GM12891 (cell line): ENCODE measurements at places on chromosomes 5 and 9.

DNA sequence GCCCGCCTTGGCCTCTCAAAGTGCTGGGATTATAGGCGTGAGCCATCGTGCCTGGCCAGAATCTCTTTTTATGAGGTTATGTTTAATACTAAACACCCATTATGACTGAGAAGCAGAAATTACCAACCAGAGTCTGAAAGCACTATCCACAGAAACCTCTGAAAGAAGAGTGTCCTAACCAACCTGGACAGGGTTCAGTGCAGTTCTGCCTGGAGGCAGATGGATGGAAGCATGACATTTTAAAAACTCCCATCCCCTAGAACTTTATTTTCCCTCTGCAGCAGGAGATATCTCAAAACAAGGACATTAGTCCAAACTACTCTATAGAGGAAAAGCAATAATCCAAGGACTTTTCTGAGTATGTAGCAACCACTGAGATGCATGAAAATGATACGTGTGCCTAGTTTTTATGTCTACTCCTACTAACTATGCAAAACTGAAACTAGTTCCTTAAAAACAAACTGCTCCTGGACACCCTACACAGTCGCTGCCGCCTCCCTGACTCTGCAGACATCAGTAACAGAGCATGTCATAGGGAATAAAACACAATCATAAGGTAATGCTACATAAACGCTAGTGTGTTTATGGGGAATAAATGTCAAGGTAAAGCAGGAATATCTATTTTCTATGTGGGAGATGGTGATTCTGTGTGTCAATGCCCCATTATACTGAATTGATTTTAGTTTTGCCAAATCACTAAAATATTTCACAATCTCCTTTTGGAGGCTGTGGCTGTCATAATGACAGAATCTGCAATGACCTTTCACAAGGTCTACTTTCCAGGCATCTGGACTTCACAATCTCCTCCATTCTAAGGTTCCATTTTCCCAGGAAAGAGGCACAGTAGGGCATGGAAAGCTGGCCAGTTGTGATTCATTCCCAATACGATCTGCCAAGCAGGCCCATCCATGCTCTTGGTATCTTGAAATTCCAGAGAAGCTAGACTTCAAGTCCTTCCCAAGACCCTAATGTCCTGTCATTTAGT, 122.8 kb downstream of the SIL1 start:
- DNase-seq: no peak

GRCh38 chr5:151222790-151223446, 974 bp downstream of the CCDC69 start:
- DNase-seq: peak; percentile 53

GRCh38 chr5:131196331-131196730, 25.6 kb downstream of the LYRM7 start:
- no peak for DNase-seq

GRCh38 chr9:129597355-129598088, 23.4 kb downstream of the C9orf50 start:
- DNase-seq: no peak

DNA sequence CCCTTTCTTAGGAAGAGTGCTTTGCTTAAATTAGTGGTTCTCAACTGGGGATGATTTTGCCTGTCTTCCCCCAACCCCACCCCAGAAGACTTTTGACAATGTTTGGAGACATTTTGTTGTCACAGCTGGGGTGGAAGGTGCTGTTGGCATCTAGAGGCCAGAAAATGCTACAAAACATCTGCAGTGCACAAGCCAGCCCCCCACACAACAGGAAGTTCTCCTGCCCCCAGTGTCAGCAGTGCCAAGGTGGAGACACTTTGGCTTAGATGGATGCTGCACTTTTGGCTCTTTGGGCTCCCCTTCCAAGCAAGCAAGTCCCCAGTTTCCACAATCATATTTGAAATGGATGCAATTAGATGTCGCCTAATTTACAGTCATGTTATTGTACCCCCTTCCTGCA, 2.7 kb downstream of the HEMGN start:
- no peak for DNase-seq

DNA sequence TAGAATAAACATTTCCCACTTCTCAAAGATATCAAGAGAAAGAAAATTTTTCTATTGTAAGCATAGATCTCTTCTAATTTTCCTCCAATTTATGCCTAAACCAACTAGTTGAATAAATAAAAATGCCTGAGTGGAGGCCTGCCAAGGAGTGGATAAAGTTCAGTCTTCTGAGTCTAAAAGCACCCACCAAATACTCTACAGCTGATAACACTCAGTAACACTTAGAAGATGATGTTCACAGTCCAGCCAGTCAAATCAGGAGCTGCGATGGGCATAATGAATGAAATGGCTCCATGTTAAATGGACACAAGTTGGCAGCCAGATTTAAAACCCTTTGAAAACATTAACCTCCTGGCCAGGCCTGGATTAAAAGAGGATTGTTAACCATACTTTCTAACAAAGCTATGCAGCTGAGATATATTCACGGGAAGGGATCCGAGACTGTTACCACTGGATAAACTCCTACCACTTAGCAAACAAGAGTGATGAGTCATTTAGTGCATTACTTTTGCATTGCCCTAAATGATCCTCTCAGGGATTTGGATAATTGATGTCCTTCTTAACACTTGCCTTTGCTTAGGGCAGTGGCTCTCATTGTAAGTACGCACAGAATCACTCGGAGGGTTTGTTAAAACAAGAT, 63.7 kb upstream of the CCDC112 start:
- no peak for DNase-seq

DNA sequence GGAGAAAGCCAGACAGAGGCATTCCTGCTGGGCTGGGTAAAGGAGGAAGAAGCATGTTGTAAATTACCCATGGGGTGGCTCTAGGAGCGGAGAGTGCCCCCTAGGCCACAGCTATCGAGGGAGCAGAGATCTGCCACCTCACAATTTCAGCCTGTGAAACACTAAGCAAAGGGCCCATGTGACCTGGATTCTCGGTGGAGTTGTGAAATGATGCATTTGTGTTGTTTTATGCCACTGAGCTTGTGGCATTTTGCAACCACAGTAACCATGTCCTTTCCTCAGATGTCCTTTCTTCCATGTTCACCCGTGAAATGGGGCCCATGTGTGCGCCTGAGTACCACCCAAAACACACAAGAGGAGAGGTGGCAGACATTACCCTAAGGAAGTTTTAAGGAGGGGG, 159.3 kb downstream of the SYK start:
- no peak for DNase-seq

GRCh38 chr5:154534457-154535050, 56.5 kb upstream of the HAND1 start:
- DNase-seq: no peak

DNA sequence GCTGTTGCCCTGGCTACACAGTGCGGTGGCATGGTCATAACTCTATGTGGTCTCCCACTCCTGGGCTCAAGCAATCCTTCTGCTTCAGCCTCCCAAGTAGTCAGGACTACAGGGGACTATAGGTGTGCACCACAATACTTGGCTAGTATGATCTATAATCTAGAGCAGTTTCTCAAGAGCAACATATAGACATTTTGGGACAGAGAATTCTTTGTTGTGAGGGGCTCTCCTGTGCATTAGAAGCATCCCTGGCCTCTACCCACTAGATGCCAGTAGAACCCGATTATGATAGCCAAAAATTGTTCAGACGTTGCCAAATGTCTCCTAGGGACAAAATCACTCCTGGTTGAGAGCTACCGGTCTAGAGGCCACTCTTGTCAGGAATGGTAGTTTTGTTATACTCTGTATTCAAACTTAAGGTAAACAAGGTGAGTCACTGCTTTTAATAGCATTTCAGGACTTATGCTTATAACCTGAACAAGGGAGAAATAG, 7.2 kb downstream of the ANKHD1 start:
- DNase-seq: no peak

DNA sequence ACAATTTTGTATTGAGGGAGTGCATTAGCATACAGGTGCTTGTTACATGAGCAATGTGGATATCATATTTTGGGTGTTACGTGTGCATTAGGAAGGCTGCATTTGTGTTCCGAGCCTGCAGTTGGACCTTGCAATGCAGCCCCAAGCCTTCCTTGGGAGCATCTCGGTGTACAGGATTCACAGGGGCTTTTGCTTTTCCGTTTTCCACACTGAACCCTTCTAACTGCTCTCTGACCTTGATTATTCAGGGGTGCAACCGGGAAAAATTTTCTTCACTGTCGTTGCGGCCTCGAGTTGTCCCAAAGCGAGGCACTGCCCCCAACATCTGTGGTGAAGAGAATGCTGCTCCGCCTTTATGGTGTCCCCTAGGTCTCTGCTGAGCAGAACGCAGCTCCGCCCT, 80.1 kb upstream of the PLEKHG4B start:
- no peak for DNase-seq

GRCh38 chr5:170836226-170836625, 25.6 kb upstream of the RANBP17 start:
- DNase-seq: no peak

DNA sequence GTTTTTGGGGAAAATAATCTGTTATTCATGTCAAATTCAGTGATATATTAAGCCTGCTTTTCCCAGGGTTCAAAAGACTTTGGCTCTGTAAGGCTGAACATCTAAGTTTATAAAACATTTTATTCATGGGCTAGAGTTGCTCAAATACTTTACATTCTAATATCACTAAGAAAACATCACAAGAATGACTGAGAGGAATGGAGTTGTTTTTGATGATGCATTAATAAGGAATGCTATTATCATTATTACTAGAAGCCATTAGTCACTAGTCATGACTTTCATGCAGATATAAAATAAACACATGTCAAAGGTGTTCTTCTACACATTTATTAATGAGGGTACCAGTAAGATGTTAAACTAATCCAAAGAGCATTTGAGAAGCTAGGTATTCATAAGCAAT, 185.5 kb upstream of the KCNN2 start:
- no peak for DNase-seq
